NCI-H2081 treated with DMSO at 0.1 percent for 48 hours (cell line): ENCODE measurements at places on chromosomes 11 and 22.

DNA sequence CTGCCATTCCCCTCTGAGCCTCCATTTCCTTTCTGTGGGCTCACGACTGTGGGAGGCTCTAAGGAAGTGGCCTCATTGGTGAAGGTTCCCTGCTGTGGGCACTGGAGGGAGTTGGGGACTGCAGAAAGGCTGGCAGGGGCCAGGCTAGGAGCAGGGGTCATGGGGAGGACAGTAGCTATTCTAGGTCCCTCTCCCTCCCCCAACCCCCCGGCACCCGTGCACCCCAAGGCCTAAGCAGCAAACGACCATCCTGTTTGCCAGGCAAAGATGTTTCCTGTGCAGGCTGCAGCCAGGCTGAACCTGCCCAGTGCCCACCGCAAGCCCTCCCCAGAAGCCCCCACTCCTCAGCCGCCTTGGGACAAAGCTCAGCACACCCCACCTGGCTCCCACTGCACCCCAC, 189.4 kb downstream of the MN1 start:
- no peak for DNase-seq

- DNase-seq = no peak
Measured at GRCh38 chr11:91859666-91860065, 365.0 kb upstream of the FAT3 start.

- DNase-seq = no peak
Measured at GRCh38 chr11:44207292-44207691, 102.6 kb downstream of the ALX4 start.

GRCh38 chr11:77590194-77590782, 535 bp downstream of the AQP11 start:
- no peak for DNase-seq

DNA sequence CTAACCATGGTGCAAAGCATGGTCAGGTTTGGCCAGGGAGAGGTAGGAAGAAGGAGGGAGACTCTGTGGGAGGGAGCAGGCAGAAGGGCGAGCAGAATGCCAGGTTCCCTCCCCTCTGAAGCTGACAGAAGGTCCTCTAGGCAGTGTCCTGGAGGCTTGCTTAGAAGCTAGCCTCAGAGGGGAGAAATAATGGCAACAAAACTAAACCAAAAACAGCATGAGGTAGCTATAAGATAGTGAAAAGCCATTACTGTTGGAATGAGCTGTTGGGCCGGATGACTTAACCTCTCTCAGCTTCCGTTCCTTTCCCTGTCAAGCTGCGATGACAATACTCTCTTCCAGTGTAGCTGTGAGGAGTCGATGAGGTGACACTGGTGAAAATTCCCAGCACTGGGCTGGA, 36.6 kb downstream of the RASSF10 start:
- no peak for DNase-seq

- no peak for DNase-seq
Measured at GRCh38 chr22:27777128-27777527, 24.4 kb downstream of the MN1 start.

DNA sequence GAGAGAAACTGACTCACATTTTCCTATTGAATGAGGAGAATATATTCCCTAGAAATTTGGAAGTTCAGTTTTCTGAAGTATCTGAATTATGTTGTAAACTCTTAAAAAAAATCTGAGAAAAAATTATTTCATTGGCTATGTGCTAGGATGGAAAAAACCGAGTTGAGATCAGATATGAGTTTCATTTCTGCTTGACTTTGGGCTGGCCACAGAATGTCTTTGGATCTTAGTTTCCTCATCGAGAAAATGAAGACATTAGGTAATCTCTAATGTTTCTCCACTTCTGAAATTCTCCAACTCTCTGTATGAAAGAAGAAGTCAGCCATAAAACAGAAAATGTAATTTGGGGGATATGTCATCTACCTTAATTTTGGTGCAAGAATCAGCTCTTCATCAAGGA, 28.8 kb downstream of the SLN start:
- no peak for DNase-seq

DNA sequence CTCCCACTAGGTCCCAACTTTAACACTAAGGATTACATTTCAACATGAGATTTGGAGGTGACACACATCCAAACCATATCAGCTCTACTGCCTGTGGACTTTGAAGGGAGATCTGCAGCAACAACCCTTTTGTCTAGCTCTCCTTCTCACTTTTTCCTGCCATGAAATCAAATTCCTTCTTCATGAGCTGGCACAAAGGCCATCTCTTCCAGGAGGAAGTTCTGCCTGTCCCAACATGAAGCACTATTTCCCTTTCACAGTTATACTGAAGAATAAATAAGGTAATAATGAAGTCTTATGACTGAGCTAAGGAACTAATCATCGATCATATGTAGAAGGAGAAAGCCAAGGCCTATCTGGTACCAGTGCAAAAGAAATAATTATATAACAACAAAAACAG, 253.5 kb upstream of the TENM4 start:
- DNase-seq = no peak

DNA sequence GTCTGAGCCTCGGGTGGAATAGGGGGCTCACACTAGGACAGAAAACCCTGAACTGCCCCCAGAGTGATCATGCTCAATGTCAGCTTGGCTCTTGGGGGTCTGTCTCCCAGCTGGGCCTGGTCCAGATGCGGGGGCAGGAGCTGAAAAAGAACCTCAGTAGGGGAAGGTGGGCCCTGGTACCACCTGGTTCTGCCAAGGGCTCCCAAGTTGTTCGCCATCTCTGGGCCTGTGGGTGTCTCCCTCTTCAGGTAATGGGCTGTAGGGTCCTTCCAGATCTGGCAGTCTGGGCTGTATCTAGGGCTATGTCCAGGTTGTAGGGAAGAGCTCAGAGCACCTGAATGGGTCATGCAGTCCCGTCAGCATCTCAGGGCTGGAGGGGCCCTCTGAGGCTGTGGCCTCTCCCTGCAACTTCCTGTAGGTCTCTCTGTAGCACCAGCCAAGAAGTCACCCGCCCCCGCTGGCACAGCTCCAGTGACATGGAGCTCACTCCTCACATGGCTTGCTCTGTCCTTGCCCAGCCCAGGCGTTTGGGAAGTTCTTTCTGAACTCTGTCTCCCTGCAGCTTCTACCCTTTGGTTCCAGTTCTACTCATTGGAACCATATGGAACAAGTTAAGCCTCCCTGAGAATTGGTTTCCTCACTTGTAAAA, 33.0 kb upstream of the SOX10 start:
- no peak for DNase-seq

- DNase-seq = no peak
Measured at GRCh38 chr11:44112091-44112821, 16.8 kb downstream of the EXT2 start.

GRCh38 chr11:95072948-95073347, 6.2 kb downstream of the SRSF8 start:
- no peak for DNase-seq

GRCh38 chr11:79018371-79018849, 422.4 kb downstream of the TENM4 start:
- DNase-seq = no peak

DNA sequence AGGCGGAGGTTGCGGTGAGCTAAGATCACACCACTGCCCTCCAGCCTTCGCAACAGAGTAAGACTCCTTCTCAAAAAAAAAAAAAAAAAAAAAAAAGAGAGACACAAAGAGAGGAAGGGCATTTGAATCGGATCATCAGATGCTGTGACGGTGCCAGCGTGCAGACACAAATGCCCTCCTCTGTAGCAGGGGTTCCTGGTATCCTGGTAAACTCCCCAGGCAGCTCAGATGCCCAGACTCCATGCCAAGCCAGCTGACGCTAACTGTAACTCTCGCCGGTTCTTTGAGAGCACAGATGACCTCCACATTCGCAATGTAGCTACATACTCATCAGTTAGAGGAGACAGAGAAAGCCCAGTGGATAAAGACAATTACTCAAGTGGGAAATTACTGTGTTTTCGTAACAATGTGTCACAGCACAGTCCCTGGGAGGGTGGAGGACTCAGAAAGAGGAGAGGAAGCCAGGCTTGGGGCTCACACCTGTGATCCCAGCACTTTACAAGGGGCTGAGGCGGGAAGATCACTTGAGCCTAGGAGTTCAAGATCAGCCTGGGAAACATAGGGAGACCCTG, 153.1 kb downstream of the BRD1 start:
- no peak for DNase-seq

DNA sequence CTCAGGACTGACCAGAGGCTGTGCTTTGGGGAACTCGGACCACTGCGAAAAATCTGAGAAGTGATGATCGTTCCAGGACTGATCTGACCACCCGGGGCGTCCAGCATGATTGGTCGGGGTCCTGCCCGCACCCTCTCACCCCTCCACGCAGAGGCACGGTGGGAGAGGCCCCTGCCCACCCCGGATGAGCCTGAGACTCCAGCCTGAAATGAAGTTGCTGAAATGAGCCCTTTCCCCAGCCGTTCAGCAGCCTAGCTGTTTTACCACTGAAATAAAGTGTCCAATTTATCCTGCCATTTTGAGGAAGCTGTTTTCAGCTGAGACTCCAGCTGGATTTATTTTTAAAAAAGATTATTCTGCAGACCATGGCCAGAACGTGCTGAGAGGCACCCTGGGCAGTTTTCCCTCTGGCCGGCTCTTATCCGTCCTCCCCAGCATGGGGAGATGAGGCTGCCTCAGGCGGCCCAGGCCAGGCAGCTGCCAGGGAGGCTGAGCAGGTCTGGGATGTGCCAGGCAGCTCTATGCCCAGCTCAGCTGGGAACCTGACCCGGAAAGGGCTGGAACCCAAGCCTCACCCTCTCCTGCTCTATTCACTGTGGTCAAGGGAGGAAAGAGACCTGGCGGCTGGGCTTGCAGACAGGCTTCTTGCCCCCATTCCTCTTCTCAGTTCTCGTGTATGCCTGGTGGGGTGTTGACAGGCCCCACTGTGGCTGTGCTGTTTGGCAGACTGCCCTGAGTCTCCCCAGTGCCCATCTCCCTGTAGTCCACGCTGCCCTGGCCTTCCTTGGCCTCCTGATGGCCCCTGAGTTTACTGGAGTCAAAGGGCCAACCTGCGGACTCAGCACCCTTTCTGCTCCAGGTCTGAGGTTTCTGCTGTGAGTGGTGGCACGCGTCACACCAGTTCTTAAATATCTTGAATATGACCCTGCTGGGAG, 161.0 kb upstream of the B3GAT1 start:
- DNase-seq = no peak

- no peak for DNase-seq
Measured at GRCh38 chr11:86460461-86461385, 86.0 kb downstream of the CCDC81 start.

- DNase-seq = no peak
Measured at GRCh38 chr22:47210686-47211085, 448.2 kb downstream of the TBC1D22A start.

- no peak for DNase-seq
Measured at GRCh38 chr11:25396847-25397246, 900.0 kb downstream of the LUZP2 start.

- DNase-seq = no peak
Measured at GRCh38 chr11:118649941-118650340, 29.5 kb downstream of the TREH start.

GRCh38 chr11:118715245-118715831, 35.9 kb upstream of the TREH start:
- no peak for DNase-seq

GRCh38 chr22:47245786-47246185, 483.3 kb downstream of the TBC1D22A start:
- no peak for DNase-seq

- DNase-seq = no peak
Measured at GRCh38 chr11:21564833-21565682, 627.8 kb upstream of the ANO5 start.

DNA sequence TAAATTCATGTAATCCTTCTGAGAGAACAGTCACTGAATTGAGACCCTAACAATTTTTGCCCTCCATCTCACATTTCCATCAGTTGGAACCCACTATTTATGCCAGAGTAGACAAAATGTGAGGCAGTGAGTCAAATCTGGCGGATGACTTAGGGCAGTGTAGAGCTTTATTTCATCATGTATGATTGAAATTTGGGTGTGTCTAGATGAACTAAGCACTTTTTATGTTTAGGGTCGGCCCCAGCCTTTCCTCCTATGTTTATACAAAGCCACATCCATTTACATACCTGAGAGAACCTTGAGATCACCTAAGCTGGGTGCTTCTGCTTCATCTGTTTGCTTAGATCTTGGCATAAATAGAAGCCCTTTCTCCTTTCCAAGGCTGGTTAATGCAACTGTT, 15.0 kb upstream of the MUC15 start:
- DNase-seq = no peak

GRCh38 chr11:551131-551530, 9.4 kb downstream of the LMNTD2 start:
- DNase-seq = no peak

DNA sequence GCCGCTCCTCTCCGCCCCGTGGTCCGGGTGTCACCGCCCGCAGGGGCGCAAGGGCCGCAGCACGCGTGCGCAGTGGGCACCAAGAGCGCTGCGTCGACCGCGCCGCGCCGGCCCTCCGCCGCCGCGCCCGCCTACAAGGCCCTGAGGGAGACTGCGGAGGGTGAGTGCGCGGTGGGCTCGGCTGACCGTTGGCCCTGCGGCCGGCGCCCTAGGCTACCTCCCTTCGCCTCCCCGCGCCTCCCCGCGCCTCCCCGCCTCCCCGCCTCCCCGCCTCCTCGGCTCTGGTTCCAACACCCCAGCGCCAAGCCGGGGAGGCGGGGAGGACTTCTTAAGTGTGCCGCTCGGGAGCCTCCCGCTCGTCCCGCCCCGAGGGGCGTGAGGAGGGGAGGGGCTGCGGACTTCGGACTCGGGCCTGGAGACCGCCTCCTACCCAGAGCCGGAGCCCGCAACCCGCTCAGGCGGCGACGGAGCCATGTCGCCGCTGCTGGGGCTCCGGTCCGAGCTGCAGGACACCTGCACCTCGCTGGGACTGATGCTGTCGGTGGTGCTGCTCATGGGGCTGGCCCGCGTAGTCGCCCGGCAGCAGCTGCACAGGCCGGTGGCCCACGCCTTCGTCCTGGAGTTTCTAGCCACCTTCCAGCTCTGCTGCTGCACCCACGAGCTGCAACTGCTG, at the start of gene AQP11:
AQP11 (plus strand) TSS at position 433 of the 673 bp plus-strand sequence; CDS start at position 473, 40 bp downstream.
- no peak for DNase-seq

DNA sequence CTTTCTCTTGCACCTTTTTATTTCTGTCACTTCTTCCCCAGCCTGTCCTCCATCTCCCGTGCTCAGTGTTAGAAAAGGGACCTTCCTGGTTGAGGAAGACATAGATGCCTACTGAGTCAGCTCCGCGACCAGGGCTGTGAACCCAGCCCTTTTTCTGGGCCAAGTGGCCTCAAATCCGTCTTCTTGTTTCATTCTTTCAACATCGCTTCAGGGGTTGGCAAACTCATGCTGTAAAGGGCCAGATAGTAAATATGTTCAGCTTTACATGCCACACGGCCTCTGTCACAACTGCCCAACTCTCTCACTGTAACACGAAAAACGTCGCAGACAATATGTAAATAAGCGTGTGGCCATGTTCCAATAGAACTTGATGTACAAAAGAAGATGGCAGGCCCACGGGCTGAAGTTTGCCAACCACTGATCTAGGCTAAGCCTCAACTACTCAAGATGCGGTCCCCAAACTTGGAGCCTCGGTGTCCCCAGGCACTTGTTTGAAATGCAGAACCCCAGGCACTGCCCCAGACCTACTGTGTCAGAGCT, 338.4 kb downstream of the MN1 start:
- no peak for DNase-seq

GRCh38 chr11:6482441-6482840, 1.1 kb downstream of the TIMM10B start:
- no peak for DNase-seq

- DNase-seq = no peak
Measured at GRCh38 chr11:63459586-63459985, 31.4 kb downstream of the PLAAT5 start.
